Activated naive CD4-positive, alpha-beta T cell treated with Interleukin-2 at 50 U/mL for 16 hours (primary cell): ENCODE measurements at places on chromosomes 4 and X.

DNA sequence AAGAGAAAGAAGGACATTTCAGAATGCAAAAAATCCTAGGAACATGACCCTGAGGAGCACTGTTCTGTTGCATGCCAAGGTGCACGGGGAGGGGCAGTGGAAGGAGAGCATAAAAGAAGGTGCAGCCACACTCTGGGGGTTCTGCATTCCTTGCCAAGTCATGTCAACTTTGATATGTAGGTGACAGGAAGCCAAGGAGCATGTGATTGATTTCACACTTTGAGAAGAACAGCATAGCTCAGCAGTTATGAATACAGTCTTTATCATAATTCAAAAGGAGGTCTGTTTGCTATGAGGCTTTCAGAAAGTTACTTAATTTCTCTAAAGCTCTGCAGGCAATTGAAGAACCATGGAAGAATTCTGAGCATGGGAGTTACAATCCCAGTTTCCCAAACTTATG, 50.6 kb downstream of the SCFD2 start:
- DNase-seq = no peak

- DNase-seq = no peak
These were observed 1703.1 kb downstream of the PCDH7 start for GRCh38 chr4:32423267-32423666.

GRCh38 chr4:83704786-83705185, 168.9 kb downstream of the GPAT3 start:
- no peak for DNase-seq

GRCh38 chr4:187908079-187908561, 87.5 kb upstream of the ZFP42 start:
- DNase-seq = no peak
